ENCODE measurements at places on chromosomes 3 and 15.

DNA sequence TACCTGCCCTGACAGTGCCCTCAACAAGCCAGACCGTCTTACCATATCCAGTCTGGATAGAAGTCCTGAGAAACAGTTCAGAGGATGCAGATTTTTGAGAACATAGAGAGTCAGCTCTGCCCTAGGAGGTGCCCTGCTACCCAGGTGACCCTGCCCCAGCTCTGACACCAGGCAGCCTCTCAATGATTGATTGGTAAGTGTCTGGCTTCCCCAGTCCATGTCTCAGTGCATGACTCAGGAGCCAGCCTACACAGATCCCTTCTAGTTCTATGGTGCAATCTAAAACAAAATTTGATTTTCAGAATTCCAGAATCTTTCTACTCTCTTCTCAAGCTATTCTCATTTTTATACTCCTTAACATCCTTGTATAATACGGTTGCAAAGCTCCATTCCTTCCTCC is 292.1 kb downstream of the VPS13C start:
- DNase-seq = no peak

- DNase-seq = no peak
Observed at GRCh38 chr3:156304406-156304805, 184.0 kb downstream of the KCNAB1 start.

DNA sequence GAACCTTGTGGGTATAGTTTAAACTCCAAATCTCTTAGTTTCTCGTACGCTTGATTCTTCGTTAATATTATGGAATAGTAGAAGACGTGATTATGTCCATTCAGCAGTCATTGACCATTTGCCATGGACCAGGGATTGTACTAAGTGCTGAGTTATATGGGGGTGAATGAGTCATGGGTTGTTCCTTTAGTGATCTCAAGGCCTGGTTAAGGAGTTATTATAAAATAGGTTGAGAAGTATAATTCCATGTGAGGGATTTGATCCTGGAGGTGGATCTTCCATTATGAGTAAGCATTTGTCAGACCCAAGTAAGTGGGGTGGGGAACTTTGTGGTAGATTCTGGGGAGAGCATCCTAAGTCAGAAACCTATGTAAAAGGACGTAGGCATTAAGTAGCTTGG is 15.4 kb downstream of the NR2C2 start:
- DNase-seq = no peak

GRCh38 chr15:26722621-26723160 is 50.2 kb downstream of the GABRB3 start:
- DNase-seq = no peak

DNA sequence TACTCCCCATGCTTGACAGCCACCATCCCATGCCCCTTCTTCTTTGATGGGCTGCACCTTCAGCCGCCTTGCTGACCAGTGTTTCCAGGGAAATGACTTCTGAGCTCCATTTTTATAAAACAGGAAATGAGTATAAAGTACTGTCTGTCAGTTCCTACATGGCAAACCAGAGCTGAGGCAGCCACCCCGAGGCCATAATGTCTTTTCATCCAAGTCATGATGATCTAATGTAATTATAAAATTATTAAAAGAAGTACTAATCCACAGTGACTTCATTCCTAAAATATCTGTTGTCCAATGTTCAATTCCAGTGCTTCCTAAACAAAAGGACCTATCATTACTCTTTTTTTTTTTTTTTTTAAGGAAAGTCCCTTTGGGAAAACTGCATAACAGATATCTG is 75.2 kb upstream of the HERC1 start:
- DNase-seq = no peak

- DNase-seq = no peak
Observed at GRCh38 chr3:102511639-102512038, 76.8 kb downstream of the ZPLD1 start.

GRCh38 chr3:59938828-59939227 is 889.0 kb upstream of the CFAP20DC start:
- DNase-seq = no peak

DNA sequence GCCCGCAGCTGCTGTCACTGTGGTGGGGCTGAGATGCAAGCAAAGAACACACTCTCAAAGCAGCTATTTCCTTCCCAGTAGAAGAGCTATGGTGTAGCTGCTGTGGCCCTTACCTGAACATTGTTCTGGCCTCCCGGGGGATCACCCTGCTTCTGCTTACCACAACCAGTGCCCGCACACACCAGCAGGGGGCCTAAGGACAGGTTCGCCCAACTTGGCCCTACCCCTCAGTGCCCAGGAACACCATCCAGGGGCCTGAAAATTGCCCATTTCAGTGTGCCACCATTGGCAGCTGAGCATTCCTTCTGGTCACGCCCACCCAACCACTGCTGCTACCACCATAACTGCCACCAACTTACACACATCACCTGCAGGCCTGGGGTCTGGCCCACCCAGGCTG is 113.0 kb downstream of the TP63 start:
- no peak for DNase-seq

DNA sequence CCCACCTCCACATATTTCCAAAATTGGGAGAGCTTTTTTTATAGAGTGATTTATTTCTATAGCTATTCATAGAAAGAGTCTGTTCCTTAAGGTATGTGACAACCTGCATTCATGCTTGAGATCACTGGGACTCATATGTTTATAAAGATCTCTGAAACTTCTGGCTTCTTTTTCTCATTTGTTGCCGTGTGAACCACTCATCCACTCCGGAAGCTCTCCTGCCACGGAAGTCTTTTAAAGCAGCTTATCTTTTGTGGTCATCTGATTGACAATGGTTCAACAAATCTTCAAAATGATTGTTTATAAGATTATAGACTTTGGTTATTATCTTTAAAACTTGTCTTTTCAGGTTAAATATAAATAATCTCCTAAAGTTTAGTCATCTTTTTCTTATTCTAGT is 260.5 kb downstream of the C3orf38 start:
- no peak for DNase-seq

- no peak for DNase-seq
Observed at GRCh38 chr3:99651531-99651930, 13.1 kb downstream of the COL8A1 start.

- DNase-seq = no peak
Observed at GRCh38 chr3:40070816-40071215, 238.7 kb upstream of the EIF1B start.

GRCh38 chr3:51605938-51606337 is 65.1 kb upstream of the TEX264 start:
- DNase-seq = no peak

DNA sequence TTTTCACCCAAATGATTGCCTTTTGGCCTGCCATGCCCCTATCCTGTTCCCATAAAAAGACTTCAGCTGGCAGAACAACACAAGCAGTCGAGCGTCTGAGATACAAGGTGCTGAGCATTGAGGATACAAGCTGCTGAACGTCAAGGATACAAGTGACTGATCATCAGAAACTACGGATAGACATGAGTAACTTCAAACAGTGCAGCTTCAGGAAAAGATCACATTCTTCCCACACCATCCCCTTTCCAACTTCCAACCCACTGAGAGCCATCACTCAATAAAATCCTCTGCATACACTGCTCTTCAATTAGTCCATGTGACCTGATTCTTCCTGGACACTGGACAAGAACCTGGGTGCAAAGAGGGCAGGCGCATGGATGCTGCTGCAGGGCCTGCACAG is 1198.9 kb downstream of the ROBO2 start:
- DNase-seq = no peak
